ENCODE measurements at places on chromosomes 1 and 21.

DNA sequence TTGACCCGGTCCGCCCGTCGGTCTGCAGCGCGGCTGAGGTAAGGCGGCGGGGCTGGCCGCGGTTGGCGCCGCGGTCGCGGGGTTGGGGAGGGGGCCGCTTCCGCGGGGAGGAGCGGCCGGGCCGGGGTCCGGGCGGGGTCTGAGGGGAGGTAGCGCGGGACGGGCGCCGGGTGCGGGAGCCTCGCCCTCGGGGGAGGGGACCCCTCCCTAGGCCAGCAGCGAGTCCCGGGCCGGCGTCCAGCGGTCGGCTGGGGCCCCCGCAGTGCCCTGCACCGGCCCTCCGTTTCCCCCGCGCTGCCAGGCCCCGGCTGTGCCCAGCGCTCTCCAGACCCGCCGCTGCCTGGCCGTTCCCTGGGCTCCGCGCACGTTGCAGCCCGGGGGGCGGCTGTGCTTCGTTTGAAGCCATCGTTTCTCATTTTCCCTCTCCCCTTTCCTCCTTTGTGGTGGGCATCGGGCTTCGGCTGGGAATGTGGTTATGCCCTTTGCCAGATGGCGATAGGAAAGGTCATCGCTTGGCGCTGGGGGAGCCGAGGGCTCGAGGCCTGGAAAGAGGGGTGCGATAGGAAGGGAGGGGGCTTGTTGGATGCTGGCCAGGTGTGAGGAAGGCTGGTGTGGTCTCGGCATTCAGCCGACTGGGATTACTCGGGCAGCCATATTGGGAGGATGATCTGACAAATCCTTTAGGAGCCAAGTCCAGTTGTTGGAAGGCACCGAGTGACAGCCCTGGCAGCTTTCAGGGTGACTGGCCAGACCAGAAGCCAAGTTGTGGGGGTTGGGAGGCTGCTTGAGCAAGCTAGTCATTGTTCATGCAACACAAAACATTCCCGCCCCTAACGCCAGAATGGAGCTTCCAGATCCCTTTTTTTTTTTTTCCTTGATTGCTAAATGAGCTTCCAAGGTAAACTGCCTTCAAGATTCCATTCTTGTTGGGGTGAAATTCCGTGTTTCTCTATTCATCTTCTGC lies 753 bp downstream of the KIF1B start:
- peak; percentile 86 for DNase-seq

DNA sequence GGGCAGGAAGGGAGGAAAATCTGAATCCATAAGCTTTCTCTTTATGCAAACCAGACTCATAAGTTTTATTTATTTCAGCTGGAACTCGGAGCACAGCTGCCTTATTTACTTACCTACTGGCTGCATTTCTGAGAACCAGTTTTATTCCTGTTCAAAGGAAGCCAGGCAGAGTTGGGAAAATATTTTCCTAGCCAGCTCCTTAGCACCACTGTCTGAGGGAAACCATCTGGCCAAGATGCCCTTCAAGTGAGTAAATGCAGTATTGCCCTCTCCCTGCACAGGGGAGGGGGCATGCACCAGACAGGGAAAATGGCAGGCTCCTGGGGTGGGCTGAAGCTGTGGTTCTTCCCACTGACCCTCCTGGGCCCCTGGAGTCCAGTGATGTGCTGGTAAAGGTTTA lies 28.9 kb upstream of the FMOD start:
- no peak for DNase-seq

DNA sequence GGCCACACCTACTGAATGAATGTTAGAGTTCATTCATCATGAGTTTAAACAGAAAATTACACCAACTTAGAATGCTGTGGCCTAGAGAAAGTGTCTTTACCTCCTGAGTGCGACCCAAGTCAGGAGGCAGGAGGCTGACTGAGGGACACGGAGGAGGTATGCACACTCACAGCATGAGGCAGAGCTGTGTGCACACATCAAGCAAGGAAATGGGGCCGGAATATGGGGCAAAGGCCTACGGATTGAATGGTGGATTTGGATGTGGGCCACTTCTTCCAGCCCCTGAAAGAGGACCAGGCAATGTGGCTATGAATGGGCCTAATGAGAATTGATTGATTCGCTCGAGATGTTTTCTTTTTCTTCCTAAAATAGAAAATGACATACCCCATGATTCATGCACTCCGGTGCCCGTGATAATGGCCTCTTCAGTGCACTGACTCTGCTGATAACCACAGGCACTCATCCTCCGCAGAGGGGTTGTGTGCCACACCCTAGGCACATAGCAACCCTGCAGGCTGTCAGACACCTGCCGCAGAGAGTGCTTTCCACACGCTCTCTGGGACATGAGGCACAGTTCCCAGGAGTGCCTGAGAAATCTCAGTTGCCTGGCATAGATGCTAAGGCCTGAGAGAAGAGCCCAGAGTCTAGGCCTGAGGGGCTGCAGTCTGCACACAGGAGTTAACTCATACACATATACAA lies 155.5 kb downstream of the GLUL start:
- peak; percentile 43 for DNase-seq

DNA sequence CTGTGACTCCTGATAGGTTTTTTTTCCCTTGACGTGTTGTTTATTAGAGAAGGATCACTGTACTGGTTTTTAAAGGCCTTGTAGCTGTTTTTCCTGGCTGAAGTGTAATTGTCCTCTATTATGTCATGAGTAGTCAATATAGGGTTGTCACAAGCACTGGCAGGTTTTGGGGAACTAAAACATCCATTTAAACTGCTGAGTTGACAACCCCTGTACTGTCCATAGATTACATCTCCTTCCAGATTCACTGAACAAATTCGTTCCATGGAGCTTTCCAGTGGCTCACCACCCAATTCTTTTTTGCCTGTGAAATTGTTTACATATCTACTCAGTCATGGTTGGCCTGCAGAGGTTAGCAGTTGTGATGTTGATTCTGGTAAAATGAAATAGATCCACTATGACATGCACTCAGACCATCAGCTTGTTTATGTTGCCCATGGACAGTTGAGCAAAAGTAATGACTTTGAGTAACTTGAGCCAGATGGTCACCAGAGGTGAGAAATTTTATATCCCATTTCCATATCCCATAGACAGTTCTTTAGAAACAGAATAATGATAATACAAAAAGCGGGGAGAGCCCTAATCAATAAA lies 59.9 kb upstream of the QSOX1 start:
- no peak for DNase-seq

DNA sequence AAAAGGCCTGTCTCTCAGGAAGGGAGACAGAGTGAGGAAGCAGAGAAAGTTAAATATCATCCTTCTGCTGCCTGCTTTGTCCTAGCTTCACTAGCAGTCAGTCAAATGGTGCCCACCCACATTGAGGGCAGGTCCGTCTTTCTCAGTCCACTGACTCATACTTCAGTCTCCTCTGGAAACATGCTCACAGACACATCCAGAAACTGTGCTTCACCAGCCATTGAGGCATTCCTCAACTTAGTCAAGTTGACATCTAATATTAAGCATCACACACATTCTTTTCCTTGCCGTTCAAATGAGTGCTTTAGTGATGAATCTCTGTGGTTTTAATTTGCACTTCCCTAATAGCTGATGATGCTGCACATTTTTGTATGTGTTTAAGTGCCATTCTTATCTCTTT lies 777.8 kb upstream of the PRMT6 start:
- no peak for DNase-seq

DNA sequence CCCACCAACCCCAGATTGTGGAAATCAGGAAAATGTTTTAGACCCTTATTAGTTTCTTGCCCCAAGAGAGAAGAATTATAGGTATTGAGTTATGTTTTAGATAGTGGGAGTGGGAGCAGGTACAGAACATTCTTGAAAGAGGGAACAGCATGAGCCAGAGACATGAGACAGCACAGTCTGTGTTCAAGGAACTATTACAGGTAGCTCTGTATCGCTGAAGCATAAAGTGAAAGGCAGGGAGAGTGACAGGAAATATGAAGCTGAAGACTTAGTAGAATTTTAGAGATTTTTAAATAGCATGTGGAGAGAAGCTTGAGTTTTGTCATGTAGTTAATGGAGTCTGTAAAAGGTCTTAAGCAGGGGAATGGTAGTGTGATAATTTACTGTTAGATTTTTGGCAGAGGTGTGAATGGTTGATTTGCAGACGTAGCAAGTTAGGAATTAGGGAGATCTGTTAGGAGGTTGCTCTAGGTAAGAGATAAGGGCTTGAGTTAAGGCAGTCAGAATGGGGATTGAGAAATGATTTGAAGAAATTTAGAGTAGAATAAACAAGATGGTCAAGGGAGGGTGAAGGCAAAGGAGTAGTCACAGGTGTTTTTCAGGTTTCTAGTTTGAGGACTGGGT lies 11.6 kb downstream of the SUCO start:
- DNase-seq, result no peak

GRCh38 chr1:222582099-222582774 lies 7.5 kb downstream of the TAF1A start:
- no peak for DNase-seq

DNA sequence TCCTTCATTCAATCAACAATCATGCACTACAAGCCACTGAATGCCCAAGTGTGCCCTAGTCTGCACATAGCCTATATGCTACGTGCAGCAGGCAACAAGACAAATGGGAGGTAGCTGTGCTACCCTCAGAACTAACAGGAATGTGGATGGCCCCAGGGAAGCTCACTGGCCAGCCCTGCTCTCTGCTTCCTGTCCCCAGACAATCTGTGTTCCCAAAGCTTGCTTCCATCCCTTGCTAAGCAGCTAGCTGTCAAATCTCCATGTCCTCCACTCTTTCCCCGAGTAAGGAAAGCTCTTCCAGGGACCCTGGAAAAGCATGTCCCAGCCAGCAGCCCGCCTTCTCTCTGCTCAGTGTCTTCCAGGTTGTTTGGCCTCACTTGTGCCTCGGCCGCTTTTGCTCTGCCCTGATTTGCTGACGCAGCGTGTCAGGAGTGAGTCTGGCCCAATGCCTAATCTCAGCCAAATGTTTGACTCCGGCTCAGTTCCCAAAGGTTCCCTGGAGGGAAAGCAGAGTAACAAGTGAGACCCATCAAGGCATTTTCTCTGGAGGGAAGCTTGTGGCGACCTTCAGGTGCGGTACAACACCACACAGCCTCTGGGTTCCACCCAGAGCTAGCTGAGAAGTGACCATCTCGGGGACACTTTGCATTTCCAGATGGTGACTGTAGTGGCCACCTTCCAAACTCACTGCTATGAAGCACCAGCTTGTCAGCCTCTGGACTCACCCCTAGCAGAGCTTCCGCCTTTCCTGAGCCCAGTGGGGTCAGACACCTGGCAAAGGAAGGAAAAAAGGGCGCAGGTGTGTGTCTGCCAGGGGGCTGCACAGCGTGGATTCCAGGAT lies 243.4 kb downstream of the RHOU start:
- no peak for DNase-seq

GRCh38 chr1:182974506-182975191 lies 21.7 kb upstream of the SHCBP1L start:
- DNase-seq, result no peak

GRCh38 chr1:26696654-26697430 lies 1.0 kb downstream of the ARID1A start:
- peak; percentile 17 for DNase-seq

GRCh38 chr1:232421143-232421796 lies 208.7 kb downstream of the SIPA1L2 start:
- no peak for DNase-seq

DNA sequence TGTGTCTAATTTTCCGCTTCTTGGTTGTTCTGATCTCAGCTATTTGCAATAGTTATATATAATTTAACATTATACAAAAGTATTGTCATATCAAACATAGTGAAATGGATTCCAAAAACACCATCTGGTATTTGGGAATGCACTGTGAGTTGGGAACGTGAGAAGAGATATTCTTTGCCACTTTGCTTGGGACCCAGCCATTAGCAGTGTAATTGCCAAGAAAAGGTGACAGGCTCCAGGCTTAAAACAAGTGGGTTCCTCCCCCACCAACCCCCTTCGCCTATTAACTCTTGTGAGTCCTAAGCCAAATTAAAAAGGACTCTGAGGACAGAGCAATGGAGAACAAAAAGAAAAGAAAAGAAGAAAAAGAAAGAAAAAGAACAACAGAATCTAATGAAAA lies 186.7 kb upstream of the NFIA start:
- DNase-seq, result no peak

DNA sequence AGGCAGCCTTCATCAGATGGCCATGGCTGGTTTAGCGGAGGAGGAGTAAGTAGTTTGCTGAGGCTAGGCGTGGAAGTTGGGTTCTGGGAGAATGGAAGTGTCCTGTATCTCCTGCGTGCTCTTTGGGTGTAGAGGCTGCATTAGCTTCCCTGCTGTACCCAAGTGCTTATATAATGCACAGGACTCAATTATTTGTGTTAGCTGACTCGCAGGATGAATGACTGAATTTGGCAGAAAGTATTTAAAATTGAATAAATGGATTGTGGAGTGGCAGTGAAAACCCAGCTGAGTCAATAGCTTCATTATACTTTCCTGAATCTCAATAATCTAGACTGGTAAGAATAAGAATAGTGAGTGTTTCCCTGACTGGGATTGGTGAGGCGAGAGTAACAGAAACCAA lies 13.8 kb downstream of the DNTTIP2 start:
- DNase-seq, result no peak
